ENCODE measurements at places on chromosomes 16 and 17. TPM values are rescaled to one million over a fixed set of nuclear protein-coding genes. Genes with fewer than 3 reads are reported as not detected.

- DNase-seq = no peak
Measured at GRCh38 chr17:47652570-47652969, 2.9 kb downstream of the KPNB1 start.

GRCh38 chr16:60413969-60414368 lies 1622.3 kb downstream of the CDH8 start:
- no peak for DNase-seq

- DNase-seq = no peak
Measured at GRCh38 chr17:46737326-46737725, 81.2 kb downstream of the WNT3 start.

DNA sequence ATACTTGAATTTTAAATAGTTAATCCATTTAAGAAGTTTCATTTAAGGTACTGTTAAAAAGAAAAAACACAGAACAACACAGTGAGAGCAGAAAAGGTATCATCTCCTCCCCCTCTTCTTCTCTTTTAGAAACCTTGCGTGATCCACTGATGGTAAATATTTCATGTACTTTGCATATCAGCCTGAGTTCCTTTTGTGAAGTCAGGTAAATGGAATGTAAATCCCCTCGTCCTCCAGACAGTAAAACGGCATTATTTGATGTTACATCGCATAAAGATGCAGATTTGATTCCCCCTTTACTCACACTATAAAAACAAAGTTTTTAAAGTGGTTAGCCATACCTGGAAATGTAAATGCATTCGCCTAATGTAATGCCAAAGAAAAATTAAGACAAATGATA lies 234.4 kb downstream of the WWOX start:
- DNase-seq = no peak

Gene DNAAF1
- polyA plus RNA-seq = 3.6 TPM

Gene SOX15
- polyA plus RNA-seq = 4.0 TPM

GRCh38 chr17:75081611-75082540 lies 5.9 kb upstream of the SLC16A5 start:
- no peak for DNase-seq

Gene HOXB1
- polyA plus RNA-seq = 0.19 TPM

GRCh38 chr16:1460602-1461138 lies 14.2 kb downstream of the CLCN7 start:
- no peak for DNase-seq

DNA sequence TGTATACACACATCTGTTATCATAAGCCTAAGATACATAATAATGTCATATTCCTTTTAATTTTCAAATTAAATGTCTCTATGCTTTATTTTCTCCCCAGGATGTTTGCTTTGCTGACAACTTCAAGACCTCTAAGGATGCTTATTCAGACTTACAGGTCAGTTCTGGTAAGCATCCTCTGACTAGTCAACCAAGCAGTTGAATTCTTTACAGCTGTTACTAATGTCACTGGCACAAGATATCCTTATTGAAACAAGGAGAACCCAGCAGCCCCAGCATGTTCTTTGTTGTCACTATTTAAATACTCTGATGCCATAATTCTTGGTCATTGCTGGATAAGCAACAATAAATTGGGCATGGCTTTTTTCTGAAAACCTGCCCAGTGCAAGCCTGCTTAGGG lies 232.3 kb upstream of the PMFBP1 start:
- DNase-seq = no peak
